ENCODE measurements at places on chromosomes 1 and 21.
A peak's percentile ranks its signal among the peaks of the same experiment; 100 is the strongest.

DNA sequence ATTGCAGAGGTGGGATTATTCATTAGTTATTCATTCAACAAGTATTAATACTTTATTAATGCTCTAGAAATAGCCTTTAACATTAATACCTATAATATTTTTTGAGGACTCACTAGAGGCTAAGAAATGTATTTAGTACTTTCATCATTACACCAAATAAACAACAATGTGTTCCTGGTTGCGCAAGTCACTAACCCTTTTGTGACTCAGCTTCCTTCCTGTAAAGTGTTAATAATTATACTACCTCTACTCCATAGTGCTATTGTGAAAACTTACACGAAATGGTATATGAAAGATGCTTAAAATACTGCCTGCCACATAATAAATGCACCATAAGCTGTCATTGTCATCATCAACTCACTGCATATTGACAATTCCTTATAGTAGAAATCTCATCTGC is 431.0 kb downstream of the DPYD start:
- DNase-seq: no peak

DNA sequence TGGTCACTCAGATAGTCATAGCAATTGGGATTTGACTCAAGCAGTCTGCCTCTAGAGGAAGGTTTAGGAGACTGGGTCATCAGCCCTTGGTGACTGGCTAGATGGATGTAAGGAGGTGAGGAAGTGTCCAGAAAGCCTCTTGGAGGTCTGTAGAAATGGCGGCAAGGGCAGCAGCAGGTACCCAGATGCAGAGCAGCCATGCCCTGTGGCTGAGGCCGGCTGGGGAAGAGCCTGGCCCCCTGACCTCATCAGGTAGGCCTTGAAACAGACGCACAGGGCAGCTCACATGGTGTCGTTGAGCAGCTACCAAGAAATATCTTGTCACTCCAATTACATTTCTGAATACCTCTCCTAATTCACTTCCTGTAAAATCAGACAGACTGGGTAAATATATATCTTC is 98.2 kb downstream of the DMRTB1 start:
- DNase-seq: peak; percentile 36

DNA sequence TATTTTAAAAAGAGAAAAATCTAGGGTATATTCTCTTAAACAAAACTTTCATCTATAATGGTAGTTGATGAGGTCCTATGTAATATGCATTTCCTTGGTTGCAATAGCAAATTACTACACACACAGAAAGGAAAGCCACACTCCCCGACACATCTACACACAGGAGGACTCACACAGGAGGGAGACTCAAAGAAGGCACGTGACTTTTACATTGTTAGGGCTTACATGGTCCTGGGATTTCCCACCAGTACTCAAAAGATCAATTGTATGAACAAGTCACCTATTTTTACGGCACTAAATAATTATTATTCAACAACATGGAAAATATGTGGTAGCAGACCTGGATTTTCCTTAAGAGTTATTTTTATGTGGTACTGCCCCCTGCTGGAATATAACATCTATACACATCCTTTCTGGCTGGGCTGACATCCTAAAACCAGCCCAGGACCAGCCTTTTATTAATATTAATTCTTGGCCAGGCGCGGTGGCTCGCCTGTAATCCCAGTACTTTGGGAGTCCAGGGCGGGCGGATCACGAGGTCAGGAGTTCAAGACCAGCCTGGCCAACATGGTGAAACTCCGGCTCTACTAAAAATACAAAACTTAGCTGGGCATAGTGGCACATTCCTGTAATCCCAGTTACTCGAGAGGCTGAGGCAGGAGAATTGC is 33.9 kb upstream of the LGALS8 start:
- DNase-seq: no peak

GRCh38 chr1:53305650-53306049 is 22.2 kb downstream of the LRP8 start:
- DNase-seq: peak; percentile 78

GRCh38 chr1:41167667-41168066 is 74.4 kb downstream of the SCMH1 start:
- DNase-seq: no peak

- no peak for DNase-seq
These were observed 89.6 kb downstream of the DISP1 start for GRCh38 chr1:222904451-222904850.

GRCh38 chr1:190353538-190354101 is 124.0 kb downstream of the BRINP3 start:
- DNase-seq: no peak

DNA sequence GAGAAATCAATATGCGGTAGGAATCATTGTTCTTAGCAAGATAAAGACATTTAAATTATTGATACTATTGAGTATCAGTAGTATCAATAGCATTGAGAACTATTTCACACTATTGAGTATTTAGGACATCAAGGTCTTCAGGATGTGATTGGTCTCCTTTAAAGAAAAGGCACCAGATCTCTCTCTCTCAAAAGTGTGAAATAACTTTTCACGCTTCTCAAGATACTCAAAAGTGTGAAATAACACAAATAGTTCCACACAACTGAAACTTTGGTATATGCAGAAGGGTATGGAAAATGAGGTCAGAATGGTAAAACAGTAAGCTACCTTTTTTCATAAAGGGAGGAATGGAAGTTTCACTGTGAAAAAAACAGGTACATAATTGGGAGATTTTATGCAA is 6.7 kb upstream of the PYHIN1 start:
- no peak for DNase-seq

- DNase-seq: no peak
These were observed 63.5 kb downstream of the MDM4 start for GRCh38 chr1:204579681-204580080.

DNA sequence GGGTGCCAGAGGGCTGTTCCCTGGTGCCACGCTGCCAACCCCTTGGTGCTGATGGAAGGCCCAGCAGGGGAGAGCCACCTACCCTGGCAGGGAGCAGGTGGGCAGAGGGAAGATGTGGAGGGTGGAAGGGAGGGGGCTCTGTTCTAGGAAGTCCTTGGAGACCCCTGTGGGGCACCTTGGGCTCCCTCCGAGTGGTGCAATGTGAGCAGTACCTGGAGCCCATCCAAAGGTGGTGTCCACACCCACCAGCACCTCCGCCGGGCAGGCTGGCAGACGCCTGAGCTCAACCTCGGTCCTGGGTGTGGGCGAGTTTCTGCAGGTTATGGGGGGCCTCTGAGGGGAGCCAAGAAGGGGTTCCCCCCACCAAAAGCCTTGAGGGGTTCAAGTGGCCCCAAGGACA is 11.3 kb upstream of the DNMT3L start:
- no peak for DNase-seq

- no peak for DNase-seq
These were observed 34.3 kb downstream of the MRPL37 start for GRCh38 chr1:54234284-54234683.

- DNase-seq: no peak
These were observed 37.5 kb upstream of the ARF1 start for GRCh38 chr1:228044961-228045360.

- no peak for DNase-seq
These were observed 119.6 kb downstream of the TMEM53 start for GRCh38 chr1:44554706-44555105.

DNA sequence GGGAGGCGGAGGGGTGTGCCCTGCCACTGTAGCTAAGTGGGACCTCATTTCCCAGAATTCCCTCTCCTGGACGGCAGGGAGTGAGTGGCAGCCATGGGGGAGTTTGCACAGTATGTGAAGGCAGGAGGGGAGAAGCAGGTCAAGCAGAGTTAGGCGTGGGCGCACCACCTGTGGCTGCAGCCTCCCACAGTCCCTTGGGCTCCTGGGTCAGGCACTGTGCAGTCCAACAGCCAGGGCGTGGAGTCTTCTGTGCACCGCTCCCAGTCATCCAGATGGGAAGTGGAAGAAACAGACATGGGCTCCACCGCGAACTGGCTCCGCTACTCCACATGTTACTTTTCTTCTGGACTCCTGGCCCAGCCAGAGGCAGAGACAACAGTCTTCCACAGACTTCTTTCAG is 85.4 kb upstream of the TIAM1 start:
- DNase-seq: no peak

- DNase-seq: no peak
These were observed 57.2 kb downstream of the FH start for GRCh38 chr1:241462391-241462790.

GRCh38 chr1:110719908-110720307 is 45.2 kb upstream of the KCNA3 start:
- DNase-seq: no peak

- DNase-seq: no peak
These were observed 14.8 kb downstream of the SH3BP5L start for GRCh38 chr1:248810727-248811513.

DNA sequence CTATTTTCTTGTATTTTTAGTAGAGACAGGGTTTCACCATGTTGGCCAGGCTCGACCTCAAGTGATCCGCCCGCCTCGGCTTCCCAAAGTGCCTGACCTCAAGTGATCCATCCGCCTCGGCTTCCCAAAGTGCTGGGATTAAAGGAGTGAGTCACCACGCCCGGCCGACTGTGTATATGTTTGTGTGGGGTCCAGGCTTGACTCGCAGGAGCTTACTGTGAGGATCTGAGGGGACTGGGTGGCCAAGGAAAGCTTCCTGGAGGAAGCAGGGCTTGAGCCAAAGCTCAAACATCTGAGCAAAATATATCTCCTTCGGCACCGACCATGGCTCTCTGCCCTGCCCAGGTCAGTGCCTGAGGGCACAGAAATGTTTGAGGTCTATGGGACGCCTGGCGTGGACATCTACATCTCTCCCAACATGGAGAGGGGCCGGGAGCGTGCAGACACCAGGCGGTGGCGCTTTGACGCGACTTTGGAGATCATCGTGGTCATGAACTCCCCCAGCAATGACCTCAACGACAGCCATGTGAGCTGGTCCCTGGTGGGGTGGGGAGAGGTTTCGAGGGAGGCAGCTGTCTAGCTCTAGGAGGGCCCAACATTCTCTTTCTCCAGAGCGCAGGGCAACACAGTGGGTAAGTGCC is 10.5 kb downstream of the PADI3 start:
- DNase-seq: no peak
